Ovary (tissue), 10 donors: ENCODE measurements at places on chromosomes 13 and 19.

GRCh38 chr19:31301306-31301980, 47.8 kb downstream of the TSHZ3 start:
- no peak for DNase-seq

DNA sequence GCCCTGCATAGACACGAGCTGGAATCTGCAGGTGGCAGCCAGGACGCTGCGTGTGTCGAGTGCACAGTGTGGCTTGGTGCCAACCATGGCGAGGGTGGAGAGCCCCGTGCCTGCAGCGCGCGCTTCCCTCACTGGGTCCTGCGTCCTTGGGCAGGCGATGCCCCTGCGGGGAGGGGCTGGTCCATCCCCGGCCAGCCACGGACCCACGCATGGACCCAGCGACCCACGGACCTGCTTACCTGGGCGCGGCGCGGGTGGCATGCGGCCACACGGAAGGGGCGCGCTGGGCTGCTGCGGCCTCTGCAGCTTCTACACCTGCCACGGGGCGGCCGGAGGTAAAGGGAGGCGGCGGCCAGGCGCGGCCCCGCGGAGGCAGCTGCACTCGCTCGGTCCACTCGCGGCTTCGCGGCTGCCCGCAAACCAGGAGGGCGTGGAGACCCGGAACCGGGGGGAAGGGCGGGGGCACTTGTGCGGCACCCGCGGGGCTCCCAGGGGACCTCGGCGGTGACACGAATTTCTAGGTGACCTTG, 569 bp upstream of the MCF2L start:
- peak; percentile 69 for DNase-seq

- DNase-seq: no peak
These were observed 59.2 kb downstream of the SIPA1L3 start for GRCh38 chr19:37966211-37966661.

GRCh38 chr13:61123538-61124289, 291.9 kb downstream of the PCDH20 start:
- DNase-seq: no peak

- DNase-seq: no peak
These were observed 95.9 kb downstream of the AKAP11 start for GRCh38 chr13:42367831-42368230.

DNA sequence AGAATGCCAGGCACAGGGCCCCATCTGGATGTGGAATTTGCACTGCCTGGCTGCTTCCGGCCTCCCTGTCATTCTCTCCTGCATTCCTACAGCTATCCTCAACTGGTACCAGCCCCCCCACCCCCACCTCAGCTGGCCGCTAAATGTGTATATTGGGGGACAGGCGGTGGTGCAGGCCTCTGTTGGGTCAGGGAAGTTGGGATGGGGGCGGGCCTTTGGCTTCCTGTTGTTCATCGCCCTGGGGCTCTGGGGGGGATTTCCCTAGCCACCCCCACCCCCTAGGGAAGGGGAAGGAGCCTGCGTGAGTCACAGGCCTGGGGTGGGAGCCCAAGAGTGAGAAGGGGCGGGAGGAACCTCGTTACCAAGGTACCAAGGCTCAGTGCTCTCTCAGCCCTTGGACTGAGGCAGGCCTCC, 10.6 kb downstream of the POU2F2 start:
- DNase-seq: no peak

DNA sequence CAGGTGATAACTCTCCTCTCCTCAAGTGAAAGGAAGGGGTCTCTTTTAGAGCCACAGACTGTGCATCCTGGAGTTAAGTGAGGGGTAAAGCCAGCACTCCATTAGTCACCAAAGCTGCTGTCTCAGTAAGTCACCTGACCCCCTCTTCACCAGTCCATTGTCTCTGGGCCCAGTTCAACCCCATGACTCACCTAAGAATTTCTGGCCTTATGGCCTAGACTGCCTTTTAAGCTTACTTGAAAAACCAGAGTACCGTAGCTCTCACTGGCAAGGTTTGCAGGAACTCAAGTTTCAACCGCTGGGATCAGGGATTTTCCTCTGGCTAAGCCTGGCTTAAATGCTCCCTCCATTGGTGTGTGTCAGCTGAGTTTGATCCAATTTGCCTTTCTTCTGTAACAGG, 23.4 kb upstream of the EID2 start:
- no peak for DNase-seq

DNA sequence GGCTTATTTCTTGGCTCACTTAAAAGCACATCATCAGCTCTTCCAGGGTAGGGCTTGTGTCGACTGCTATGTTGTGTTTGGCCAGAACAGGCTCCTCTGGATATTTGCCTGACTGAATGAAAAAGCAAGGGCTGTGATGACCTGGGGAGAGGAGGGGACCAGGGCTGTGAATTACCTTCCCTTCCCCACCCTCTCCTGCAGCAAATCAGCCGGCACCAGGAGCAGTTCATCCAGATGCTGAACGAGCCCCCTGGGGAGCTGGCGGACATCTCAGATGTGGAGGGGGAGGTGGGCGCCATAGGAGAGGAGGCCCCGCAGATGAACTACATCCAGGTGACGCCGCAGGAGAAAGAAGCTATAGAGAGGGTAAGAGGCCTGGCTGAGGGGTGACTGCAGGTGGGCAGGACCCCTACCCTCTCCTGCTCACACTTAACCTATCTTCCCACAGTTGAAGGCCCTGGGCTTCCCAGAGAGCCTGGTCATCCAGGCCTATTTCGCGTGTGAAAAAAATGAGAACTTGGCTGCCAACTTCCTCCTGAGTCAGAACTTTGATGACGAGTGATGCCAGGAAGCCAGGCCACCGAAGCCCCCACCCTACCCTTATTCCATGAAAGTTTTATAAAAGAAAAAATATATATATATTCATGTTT, 4.4 kb downstream of the GADD45GIP1 start:
- DNase-seq: no peak

GRCh38 chr19:10105509-10106099, 558 bp upstream of the PPAN start:
- no peak for DNase-seq

DNA sequence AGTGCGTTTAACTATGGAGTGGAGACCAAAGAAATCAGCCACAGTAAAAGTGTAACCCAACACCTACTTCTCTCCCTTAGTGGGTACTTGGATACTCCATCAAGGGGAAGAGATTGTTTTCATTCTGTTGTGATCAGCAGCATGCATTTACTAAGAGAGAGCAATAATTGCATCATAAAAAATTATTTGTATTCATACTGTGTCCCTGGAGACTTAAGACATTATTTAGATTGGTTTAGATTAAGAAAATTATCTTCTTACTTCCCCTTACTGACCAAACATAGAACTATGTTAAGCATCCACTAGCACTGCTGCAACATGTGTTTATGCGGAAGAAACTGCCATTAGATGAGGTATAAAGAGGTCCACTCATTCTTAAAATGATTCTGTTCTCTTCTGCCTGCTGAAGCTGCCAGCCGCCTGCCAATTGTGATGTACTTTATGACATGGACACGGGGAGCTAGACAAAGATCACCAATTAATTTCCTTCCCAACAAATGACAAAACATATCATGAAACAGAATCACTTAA, 738.5 kb downstream of the DIAPH3 start:
- DNase-seq: no peak

DNA sequence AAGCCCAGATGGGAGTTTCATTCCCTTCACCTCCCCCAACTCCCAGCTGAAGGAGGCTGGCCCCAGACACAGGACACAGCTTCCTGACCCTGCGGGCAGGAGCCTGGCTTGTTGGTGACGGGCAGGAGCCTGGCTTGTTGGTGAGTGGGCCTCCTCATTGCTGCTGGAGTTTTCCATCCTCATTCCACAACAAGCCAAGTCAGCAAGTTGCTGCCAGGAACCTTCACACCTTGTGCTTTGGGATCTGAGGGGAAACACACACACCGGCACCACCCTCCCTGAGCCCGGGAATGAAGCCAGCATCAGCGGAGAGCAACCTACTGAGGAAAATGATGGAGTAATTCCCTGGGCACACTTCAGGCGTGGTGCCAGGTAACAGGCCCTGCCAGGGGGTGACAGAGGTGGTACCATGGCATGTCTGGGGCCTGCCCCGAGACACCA, 74.9 kb downstream of the ALOX5AP start:
- no peak for DNase-seq

- DNase-seq: no peak
These were observed 234.0 kb downstream of the B3GLCT start for GRCh38 chr13:31433746-31434145.

GRCh38 chr13:101408154-101408553, 8.2 kb downstream of the NALCN start:
- DNase-seq: no peak

DNA sequence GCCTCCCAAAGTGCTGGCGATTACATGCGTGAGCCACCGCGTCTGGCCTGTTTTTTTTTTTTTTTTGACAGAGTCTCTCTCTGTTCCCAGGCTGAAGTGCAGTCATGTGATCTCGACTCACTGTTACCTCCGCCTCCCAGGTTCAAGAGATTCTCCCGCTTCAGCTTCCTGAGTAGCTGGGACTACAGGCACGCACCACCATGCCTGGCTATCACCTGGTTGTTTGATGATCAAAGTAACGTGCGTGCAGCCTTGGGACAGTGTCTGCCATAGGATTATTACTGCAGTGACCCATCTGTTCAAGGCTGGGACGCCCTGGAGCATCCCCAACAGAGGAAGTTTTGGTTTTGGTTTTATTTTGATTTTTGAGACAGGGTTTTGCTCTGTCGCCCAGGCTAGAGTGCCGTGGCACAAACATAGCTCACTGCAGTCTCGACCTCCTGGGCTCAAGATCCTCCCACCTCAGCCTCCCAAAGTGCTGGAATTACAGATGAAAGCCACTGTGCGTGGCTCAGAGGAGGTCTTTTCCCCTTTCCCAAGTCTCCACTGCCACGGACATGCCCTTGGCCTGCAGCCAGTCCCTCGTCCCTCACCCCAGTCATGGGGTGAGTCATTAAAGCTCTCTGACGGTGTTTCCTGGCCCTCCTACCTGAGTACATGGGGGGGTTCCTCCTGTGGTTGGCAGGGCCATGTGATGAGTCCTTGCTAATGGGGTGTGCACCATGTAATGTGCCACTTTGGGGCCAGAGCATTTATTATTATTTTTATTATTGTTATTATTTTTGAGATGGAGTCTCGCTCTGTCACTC, 65.6 kb downstream of the IER2 start:
- no peak for DNase-seq

GRCh38 chr13:48112896-48113755, 18.2 kb upstream of the MED4 start:
- DNase-seq: no peak

DNA sequence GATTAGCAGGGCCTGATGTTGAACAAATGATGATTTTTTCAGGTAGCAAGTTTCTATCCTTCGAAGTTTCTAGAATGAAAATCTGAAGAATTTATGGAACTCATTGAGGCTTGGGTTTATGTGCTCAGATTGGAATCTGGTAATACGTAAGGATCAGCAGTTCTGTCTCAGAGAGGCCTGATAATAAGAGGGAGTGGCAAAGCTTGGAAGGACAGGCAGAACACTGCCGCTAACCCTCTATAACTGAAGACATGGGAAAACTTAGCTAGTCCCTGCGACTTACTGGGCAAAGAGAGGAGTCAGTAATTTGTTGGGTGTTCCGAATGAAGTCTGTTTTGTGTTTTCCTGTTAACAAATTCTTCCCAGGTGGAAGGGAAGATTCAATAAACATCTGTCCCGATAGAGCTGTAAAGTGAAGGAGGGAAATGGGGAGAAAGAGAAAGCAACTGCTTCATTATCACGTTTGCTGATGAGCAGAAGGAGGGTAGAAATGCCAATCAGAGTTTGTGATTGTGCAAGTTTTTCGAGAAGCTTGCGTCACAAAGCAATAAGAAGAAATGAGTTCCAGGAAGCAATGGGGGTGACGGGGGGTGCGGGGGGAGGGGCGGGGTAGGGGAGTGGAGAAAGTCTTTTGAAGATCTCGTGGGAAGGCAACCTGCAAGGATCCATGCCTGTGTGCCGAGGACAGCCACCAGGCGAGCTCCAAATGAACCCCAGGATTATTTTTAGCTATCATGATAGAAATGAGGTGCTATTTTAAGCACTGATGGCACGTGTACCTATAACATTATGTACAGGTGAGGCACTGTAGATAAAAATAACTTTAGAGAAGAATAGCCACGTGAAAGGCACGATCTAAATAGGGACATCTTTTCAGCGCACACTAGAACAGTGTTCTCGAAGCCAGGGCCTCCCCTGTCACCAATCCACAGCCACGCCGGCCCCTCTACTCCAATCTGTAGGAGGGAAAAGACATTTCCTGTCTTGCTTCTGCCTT, 224.1 kb downstream of the FGF9 start:
- no peak for DNase-seq

GRCh38 chr19:45059258-45059965, 16.9 kb downstream of the ZNF296 start:
- peak; percentile 55 for DNase-seq

DNA sequence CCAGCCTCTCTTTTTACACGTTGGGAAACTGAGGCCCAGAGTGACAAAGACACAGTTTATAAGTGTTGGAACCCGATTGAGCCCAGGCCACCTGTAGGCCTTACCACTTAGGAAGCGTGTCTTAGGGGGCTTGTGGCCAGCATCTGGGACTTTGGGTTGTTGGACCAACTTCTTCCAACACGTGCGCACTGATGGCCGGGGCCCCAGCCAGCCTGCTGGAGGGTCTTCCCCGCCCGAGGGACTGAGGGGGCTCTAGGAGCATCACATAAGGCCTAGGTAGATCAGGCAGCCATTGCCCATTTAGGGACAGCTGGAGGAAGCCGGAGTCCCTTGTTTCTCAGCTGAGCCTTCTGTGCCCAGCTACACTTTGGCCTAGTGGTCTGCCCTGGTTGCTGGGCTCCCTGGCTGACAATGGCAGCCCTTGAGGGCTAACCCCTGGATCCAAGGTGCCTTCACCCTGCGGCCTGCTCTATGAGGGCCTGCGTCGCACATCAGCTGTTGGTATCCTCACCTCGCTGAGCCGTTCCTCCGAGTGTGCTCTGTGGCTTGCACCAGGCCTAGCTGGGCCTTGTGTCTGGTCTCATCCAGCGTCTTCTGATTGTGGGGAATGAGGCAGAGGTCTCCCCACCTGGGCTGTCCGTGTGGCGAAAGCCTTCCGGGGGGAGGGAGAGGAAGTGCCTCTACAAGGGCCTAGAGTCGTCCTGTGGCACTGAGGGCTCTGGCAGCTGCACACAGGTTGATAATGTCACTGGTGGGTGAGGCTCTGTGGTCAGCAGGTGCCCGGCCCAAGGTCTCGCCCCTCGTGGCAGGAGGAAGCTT, 1.2 kb downstream of the RAB11B start:
- DNase-seq: no peak

DNA sequence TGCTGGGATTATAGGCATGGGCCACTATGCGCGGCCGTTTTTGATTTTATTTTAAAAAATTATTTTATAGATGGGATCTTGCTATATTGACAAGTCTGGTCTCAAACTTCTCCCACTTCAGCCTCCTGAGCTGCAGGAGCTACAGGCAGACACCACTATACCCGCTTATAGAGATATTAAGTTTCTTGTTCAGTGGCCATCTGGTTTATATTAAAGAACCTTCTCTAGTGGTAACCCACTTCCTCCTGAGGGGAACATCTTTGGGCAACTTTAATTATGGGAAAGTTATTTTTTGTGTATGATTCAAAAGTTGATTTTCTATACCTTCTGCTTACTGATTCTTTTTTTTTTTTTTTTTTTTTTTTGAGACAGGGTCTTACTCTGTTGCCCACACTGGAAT, 172.7 kb downstream of the KLF5 start:
- DNase-seq: no peak

- DNase-seq: no peak
These were observed 89.7 kb upstream of the SIAH3 start for GRCh38 chr13:45941261-45941660.
